Mucosa of gallbladder (tissue), 1 donor: ENCODE measurements at places on chromosomes 3 and 15.

GRCh38 chr3:36957063-36957462 is 12.2 kb upstream of the TRANK1 start:
- DNase-seq: no peak

DNA sequence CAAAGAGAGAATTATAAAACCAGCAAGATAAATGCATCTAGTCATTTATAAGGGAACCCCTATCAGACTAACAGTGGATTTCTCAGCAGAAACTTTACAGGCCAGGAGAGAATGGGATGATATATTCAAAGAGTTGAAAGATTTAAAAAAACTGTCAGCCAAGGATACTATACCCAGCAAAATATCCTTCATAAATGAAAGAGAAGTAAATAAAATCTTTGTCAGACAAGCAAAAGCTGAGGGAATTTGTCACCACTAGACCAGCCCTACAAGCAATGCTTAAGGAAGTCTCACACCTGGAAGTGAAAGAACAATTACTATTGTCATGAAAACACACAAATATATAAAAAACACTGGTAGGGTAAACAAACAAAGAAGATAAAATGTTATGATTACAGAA is 113.4 kb upstream of the FAM3D start:
- no peak for DNase-seq

DNA sequence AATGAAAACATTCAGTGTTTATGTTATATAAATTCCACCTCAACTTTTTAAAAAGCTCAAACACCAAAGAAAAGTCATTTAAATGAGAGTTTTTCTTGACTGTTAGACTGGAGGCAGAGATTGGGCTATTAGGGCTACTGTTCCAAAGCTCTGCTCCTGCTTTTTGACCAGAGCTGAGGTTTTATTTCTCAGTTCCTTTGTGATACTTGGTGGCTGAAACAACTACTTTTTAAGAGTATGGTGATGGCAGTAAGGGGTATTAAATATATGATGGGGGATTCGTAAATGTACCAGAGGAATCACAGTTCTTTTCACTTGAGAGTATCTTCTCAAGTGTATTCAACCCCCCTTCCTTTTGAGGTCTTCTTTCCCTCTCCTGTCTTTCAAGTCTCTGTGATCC is 186.1 kb upstream of the CGNL1 start:
- DNase-seq: no peak

DNA sequence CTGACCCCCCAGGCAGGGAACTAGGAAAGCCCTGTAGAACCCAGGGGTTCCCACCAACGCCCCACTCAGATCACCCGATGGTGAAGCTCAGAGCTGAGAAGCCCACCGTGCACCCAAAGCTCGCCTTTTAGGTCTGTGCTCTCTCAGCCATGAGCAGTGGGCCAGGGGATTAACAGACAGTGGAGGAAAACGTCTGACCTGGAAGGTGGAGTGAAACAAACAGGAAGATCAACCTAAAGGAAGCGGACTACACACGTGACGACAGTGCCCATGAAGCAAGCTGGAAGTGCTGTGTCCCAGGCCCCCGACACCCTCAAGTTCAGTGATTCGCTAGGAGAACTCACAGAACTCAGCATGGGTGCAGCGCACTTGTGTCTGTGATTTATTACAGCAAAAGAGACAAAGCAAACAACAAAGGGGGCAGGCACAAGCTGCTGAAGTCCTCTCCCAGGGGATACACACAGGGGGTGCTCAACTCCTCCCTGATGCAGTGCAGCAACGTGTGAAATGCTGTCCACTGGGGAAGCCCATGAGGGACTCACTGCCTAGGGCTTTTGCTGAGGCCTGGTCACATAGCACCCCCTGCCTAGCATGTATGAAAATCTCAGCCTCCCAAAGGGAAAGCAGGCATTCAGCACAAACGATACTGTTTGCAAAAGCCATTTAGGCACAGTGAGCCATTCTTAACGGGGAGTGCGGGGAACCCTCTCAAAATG is 43.5 kb downstream of the CFAP92 start:
- DNase-seq: no peak

- no peak for DNase-seq
These were observed 18.9 kb downstream of the PIF1 start for GRCh38 chr15:64806509-64806908.

- DNase-seq: no peak
These were observed 49.0 kb downstream of the B3GNT5 start for GRCh38 chr3:183301937-183302580.

- DNase-seq: no peak
These were observed 20.9 kb downstream of the PGBD4 start for GRCh38 chr15:34122771-34123183.

GRCh38 chr3:43223670-43224364 is 62.5 kb upstream of the SNRK start:
- no peak for DNase-seq

DNA sequence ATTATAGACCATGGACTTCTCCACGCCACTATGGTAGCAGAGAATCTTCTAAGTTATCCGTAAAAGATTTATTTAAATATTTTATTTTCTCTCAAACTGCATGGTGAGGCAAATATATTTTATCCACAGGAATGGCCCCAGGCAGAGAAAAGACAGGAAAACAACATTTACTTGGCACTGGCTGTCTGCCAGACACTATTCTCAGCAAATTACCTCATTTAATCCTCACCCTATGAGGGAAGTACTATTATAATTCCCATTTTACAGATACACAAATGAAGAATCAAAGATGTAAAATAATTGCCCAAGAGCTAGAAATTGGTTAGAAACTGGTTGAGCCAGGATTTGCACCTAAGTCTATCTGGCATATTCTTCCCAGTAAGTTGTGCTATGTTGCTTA is 361.4 kb upstream of the IL12A start:
- no peak for DNase-seq

- no peak for DNase-seq
These were observed 1.0 kb upstream of the THUMPD3 start for GRCh38 chr3:9361691-9362388.

DNA sequence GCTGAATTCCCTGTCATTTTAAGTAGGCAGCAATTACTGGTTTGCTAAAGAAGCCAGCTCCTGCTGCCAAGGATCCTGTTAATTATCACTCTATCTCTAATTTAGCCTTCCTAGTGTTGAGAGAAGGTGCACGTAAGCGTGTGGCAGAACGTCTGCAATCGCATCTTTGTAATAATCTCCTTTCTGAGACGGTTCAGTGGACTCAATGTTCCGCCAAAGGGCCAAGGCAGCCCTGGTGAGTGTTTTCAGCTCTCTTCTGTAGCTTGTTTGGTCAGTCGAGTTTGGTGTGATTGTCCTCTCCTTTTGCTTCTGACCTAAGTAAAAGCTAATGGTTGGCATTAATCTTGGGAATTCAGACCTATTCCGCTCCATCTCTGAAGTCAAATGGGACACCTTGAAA is 24.2 kb downstream of the MITF start:
- DNase-seq: no peak

- DNase-seq: no peak
These were observed 533 bp upstream of the OCA2 start for GRCh38 chr15:28099555-28100140.

GRCh38 chr3:152196782-152197181 is 71.9 kb upstream of the MBNL1 start:
- DNase-seq: no peak

- no peak for DNase-seq
These were observed 142.8 kb upstream of the PLSCR5 start for GRCh38 chr3:146747928-146748327.

DNA sequence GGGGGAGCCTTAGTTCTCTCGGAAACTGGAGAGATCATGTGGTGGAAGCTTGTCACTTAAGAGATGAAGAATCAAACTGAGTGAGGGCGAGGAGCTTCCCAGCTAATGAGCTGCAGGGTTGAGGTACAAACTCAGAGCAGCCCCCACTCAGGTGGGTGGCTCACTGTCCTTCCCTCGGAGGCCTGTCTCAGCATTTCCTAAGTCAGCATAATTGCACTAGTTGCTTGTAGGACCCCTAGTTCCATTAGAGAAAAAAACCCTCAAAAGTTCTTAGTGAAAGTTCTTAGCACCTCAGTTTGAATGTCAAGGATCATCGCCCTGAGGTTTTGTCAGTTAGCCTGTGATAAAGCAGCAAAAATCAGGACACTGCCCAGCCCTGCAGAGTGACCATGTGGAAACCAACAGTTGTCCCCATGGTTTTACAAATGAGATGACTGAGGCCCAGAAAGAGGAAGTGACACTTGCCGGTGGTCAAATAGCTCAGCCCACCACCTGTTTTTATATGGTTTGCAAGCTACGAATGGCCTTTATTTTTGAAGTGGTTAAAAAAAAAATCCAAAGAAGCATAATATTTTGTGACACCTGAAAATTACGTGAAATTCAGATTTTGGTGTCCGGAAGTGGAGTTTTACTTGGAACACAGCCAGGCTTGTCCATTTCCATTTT is 11.9 kb downstream of the SMAD6 start:
- no peak for DNase-seq

DNA sequence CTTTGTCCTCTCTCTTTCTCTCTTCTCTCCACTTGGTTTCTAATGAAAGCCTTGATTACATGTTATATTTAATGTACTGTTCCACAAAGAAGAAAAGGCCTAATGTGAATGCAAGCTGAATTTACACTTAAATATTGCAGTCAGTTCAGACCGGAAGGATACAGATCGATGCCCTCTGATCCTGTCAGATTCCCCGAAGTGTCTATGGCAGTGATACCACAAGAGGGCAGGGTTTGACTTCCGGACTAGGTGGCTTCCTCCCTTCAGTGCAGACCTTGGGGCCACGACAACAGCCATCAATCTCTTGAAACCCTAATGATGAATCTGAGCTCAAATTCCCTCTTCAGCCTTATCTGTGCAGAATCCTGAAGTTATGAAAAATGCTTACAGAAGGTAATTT is 29.5 kb downstream of the AGTR1 start:
- DNase-seq: no peak
